ENCODE measurements at places on chromosomes 12 and 14. TPM values are rescaled to one million over a fixed set of nuclear protein-coding genes. Genes with fewer than 3 reads are reported as not detected.

IL22 gene
- total RNA-seq, result not detected

JPH4 gene
- not detected for total RNA-seq

KRT1 gene
- total RNA-seq, result not detected

PLEKHG7 gene
- total RNA-seq, result not detected

MYO1H gene
- total RNA-seq, result not detected

GZMB gene
- not detected for total RNA-seq

IRAK3 gene
- total RNA-seq, result 5.9 TPM

CAND1 gene
- total RNA-seq, result 86.7 TPM

FGD6 gene
- total RNA-seq, result 19.9 TPM

ADAMTS20 gene
- total RNA-seq, result not detected

PRPH gene
- not detected for total RNA-seq

KITLG gene
- 38.1 TPM for total RNA-seq

IGF1 gene
- 0.22 TPM for total RNA-seq

TAS2R20 gene
- total RNA-seq, result 6.4 TPM

TAS2R42 gene
- total RNA-seq, result not detected

RPGRIP1 gene
- 0.22 TPM for total RNA-seq

NPFF gene
- not detected for total RNA-seq

GTF2H3 gene
- total RNA-seq, result 47.4 TPM

KCNH5 gene
- not detected for total RNA-seq

CDKN3 gene
- total RNA-seq, result 3.9 TPM

LRRC10 gene
- total RNA-seq, result not detected

SLC25A47 gene
- total RNA-seq, result not detected

TRIAP1 gene
- 27.6 TPM for total RNA-seq

RND1 gene
- total RNA-seq, result 0.44 TPM

HOXC12 gene
- not detected for total RNA-seq

BMP4 gene
- 18.9 TPM for total RNA-seq

Measured in placental pericyte (primary cell).